C1 segment of cervical spinal cord (tissue), 14 donors: ENCODE measurements at places on chromosomes 5 and 9.

GRCh38 chr9:20562051-20562450 is 60.2 kb downstream of the MLLT3 start:
- DNase-seq: no peak

- DNase-seq: no peak
Measured at GRCh38 chr5:68778484-68778883, 315.3 kb upstream of the SLC30A5 start.

- DNase-seq: peak; percentile 52
Measured at GRCh38 chr5:98774192-98775033, 950 bp downstream of the RGMB start.

DNA sequence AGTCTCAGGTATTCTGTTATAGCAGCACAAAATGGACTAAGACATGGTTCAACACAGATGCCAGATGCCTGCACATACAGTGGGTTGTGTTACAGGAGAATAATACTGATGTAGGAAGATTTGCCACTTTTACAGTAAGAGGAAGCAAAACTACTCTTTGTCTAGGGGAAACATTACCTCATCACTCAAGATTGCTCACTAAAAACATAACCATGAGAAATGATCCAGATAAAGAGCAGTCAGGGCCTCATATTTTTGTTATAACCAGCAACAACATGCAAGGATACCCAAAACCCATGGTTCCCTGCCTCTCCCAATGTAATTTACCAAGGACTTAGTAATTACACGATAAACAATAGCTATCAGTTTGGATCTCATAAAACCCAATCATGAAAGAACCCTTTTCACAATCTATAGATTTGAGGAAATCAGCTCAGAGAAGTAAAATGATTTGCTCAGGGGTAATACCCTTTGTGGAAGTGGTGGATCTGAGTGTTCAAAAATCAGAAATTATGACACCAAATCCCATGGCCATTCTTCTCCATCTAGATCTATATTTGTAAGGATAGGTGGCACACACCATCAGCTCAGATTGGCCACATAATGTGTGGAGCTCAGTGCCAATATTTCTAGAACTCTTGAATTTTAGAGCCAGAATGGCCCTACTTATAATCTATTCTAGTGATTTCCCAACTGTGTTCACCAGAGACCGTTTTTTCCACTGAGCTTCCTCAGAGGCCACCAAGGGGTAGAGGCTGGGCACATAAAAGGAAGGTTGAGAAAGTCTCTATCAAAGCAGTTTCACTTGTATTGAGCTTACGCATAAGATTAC is 27.8 kb downstream of the DPYSL3 start:
- DNase-seq: no peak

GRCh38 chr5:81283976-81284375 is 17.4 kb upstream of the ZCCHC9 start:
- no peak for DNase-seq

DNA sequence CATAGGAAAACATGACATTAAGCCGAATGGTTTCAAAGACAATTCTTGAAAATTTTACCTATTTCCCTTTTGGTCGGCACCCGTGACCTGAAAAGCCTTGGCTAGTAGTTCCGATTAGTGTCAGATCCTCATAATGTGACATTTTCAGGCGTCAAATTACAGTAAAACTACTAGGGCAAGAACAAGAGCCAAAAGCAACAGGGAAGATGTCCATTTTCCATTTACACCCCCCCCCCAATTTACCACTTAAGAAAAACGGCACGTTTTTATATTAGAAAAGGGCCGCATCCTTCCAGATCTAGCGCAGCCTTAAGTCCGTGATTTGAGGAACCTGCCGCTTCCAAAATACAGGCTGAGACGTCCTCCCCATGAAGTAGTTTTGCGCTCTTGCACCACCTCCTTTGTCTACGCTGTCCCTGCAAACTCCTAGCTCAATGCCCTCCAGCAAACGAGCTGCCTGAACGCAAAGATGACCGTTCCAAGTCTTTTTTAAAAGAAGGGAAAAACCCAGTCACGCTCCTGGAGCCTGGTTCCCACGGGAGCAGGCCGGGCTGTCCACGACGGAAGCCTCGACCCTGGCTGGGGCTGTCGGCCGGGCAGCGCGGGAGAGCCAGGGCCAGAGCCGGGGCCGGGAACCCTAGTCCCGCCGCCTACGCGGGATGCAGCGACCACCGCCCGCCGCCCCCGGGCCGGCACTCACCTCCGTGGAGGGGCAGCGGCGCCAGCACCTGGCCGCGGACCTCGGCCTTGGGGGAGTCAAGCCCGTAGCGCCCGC is 616 bp downstream of the RNF130 start:
- peak; percentile 62 for DNase-seq

- no peak for DNase-seq
Measured at GRCh38 chr5:9057406-9058000, 488.4 kb downstream of the SEMA5A start.

DNA sequence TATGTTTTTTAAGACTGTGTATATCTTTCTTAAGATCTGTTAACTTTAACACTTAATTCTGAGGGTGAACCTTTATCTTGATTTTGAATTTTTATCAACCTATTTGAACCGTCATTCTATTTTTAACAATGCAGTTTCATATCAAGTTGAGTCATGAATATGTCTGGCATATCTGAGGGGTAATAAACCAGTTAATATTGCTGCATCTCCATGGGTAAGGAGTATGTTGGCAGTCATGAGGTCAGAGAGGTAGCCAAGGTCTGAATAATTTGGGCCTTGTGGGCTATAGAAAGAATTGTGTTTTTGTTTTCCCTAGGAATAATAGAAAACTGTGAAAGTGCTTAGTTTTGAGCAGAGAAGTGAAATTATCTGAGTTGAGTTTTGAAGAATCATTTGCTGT is 419.0 kb downstream of the PLK2 start:
- no peak for DNase-seq

GRCh38 chr5:146447734-146448380 is 724 bp downstream of the TCERG1 start:
- no peak for DNase-seq

GRCh38 chr5:67896930-67897313 is 318.6 kb upstream of the PIK3R1 start:
- DNase-seq: no peak

GRCh38 chr5:90873033-90873517 is 314.5 kb downstream of the ADGRV1 start:
- no peak for DNase-seq

GRCh38 chr5:132765311-132766019 is 11.6 kb downstream of the SEPTIN8 start:
- no peak for DNase-seq

DNA sequence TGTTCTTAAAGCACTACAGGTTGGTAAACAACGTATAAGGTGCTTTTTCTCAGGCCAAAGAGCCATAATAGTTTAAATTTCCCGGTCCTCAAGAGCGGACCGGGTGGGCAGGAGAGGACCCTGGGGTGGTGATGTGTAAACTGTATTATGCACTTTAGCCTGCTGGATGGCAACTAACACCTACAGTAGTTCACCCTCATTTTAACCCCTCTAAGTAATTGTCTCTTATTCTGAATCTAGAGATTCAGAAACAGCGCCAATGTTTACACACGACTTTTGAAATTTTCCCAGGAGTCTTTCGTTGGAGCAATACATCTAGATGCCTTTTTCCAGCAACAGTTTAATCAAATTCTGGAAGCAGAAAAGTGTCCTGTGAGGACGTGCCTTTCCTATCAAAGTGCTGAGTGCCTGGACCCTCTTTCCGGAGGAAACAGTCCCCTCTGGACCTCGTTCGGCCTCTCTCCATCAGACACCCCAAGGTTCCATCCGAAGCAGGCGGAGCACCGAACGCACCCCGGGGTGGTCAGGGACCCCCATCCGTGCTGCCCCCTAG is 676 bp upstream of the OCLN start:
- no peak for DNase-seq

GRCh38 chr9:112180387-112180881 is 5.3 kb upstream of the SUSD1 start:
- no peak for DNase-seq

DNA sequence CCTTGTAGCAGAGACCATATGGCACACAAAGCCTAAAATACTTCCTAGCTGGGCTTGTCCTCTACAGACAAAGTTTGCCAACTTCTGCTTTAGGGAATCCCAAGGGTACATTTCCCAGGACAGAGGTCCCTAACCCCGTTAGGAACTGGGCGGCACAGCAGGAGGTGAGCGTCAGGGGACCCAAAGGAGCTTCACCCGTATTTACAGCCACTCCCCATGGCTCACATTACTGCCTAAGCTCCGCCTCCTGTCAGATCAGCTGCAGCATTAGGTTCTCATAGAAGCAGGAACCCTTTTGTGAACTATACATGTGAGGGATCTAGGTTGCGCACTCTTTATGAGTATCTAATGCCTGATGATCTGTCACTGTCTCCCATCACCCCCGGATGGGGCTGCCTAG is 88.5 kb upstream of the TRPM3 start:
- DNase-seq: no peak

- no peak for DNase-seq
Measured at GRCh38 chr5:107372723-107373450, 297.9 kb downstream of the EFNA5 start.

- DNase-seq: no peak
Measured at GRCh38 chr5:79181419-79182022, 54.4 kb upstream of the JMY start.

- DNase-seq: no peak
Measured at GRCh38 chr9:95493402-95493801, 23.4 kb downstream of the PTCH1 start.

DNA sequence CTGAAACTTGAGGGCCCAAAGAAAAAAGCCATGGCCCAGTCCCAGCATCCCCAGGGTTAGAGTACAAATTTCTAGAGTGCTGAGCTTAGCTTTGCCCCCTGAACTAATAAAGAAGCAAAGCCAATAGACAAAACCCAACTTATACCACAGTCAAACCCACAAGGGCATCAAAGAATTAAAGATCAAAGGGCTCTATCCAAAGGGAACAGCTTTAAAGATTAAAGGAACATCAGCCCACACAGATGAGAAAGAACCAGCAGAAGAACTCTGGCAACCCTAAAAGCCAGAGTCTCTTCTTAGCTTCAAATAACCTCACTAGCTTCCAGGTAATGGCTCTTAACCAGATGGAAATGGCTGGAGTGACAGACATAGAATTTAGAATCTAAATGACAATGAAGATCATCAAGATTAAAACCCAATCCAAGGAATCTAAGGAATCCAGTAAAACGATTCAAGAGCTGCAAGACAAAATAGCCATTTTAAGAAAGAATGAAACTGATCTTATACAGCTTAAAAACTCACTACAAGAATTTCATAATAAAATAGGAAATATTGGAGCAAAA is 93.9 kb downstream of the YIPF5 start:
- DNase-seq: no peak

DNA sequence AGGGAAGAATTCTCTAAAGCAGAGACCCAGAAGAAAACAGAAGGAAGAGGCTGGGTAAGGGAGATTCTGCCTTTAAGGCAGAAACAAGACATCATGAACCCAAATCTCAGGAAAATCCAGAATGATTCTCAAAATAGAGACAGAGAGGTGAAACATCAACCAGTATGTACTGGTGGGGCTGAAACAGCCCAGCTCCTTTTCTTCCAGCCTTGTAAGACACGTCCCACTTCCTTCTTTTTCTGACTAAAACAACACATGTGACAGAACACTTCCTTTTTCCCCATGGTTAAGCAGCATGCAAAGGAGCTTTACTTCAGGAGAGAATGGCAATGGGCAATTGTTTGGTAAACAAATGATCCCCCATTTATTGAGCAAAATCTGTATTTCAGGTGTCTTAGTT is 230.8 kb upstream of the NR4A3 start:
- no peak for DNase-seq

DNA sequence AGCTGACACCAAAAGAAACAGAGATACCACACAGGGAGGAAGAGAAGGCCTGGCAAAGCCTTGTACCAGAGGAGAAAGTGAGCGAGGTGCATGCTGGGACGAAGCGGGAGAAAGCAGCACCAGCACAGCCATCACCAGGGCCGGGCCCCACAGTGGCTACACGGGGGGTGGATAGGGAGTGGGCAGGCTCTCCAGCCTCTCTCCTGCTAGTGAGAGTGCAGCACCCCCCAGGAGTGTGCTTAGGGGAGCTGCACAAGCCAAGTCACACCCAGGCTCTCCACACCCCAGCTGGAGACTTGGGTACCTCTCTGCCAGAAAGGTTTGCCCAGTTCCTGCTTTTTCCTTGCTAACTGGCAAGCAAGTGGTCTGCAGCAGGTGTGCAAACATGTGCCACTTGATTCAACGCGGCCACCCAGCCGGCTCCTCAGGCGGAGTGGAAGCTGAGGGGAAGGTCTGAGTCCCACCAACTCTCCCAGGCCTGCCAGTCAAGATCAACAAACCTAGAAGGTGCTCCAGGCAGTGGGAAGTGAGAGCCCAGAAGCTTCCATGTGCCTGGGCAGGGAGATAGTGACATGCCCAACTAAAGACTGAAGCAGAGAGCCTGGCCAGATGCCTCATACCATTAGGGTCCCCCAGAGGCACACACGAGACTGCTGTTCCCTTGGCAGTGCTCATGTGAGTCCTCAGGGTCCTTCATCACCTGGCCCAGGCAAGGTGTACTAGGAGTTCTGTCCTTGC is 39.9 kb downstream of the BICD2 start:
- no peak for DNase-seq
